Skin of body (tissue), 3 donors: ENCODE measurements at places on chromosomes 4 and X. TPM values are rescaled to one million over a fixed set of nuclear protein-coding genes. Genes with fewer than 3 reads are reported as not detected.

Gene COX7B2
- not detected for total RNA-seq

Gene TMPRSS11B
- total RNA-seq: not detected

Gene EXOC1L
- total RNA-seq: not detected

Gene GRIA2
- total RNA-seq: 3.8 TPM

Gene GAGE12F
- not detected for total RNA-seq

Gene GUCY1A1
- 15.1 TPM for total RNA-seq
